ENCODE measurements at places on chromosomes 7 and 10.
A peak's percentile ranks its signal among the peaks of the same experiment; 100 is the strongest.

DNA sequence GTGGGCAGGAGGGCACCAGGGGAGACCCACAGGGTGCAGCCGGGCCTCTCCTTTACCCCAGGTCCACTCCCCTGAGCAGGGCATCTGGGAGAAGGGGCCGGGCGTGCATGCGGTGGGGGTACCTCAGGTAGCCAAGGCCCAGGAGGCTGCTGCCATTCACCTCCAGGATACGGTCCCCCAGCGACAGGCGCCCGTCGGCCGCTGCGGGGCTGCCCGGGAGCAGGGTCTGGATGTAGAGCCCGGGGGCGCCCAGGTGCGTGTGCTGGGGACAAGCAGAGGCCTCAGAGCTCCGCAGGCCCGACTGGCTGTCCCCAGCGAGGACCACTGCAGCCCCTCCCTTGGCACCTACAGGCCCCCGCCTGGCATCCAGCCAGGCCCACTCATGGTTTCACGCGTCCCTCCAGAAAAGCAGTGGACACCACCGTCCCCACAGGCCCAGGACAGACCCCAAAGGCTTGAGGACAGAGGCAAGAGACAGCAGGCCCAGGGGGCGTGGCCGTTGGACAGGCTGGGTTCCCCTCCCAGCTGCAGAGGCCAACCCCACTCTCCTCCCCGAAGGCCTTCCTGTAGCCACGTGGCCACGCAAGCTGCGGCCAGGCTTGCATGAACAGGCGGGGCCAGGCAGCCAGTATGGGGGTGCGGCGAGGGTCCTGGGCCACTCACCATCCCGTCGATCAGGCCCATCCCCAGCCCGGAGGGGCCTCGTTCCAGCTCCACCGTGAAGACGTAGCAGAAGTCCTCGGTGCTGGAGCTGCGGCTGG is 24.3 kb downstream of the AP5Z1 start:
- DNase-seq: no peak

DNA sequence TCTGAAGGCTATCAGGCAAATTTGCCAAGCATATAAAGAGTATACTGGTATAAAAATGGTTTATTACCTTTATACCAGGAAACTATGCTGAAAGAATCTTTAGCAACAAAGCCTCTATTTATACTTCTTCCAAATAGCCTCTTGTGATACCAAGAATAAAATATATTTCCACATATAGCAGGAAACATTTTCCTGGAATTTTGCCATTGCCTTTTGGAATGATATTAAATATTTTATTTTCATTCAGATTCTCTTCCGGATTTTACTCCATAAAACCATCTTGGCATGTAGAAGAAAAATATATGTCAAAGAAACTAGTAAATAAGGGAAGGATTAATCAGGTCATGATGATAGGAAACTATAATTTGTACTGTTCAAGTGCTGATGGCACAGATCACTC is 17.7 kb downstream of the SOSTDC1 start:
- DNase-seq: no peak

DNA sequence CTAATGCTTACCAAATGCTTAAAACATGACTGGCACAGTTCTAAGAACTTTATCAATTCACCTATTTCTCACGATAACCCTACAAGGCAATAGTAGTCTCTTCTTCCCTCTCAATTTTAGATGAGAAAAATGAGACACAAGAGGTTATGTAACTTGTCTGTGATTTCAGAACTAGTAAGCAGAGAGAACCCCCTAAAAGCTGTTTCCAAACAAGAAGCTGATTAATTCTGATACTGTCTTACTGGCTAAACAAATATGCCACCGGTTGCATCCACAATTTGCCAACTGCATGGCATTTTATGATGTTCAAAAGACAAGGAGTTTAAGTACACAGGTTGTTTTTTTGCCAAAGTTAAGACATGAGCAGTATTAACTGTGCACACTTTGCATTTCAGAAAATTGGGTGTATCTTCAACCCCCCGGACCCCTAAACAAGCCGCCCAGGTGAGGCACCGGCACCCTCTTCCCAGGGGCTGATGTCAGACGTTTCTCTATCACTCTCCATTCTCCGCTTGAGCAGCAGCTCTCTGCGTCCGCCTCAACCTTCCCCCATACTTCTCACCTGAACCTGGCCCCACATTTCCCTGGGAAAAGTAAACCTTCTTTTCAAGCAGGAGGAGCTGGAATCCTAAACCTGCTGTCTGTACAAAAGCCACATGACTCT is 21.7 kb downstream of the RSU1 start:
- no peak for DNase-seq

DNA sequence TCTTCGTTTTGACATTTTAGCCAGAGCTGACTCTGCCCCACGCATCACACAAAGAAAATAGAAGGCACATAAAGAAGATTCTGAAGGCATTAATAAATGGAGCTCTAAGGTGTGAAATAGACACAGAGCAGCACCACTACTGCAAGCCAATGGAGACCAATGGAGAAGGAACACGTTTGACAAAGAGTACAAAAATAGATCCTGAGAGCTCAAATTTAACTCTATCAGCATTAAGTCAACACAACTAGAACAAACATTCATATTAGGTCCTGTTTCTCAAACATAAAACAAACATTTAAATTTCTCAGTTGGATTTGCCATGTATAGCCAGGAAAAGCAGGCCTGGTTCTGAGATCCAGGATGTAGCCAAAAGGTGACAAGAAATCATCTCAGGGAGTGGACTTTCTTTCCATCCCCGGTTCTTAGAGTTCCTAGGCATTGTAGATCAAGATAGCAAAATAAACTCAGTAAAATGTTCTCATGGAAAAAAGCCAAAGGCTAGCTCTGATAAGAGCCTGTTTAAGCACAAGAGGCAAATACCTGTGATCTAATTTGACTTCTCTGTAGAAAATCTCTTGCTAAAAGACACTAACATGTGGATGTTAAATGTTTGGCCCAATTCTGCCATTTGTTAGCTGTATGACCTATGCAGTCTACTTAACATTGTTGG is 174.2 kb upstream of the VIPR2 start:
- DNase-seq: no peak

- peak; percentile 79 for DNase-seq
Measured at GRCh38 chr7:107995184-107996071, 7.5 kb downstream of the LAMB1 start.

GRCh38 chr10:11329062-11329673 is 282.3 kb downstream of the USP6NL start:
- no peak for DNase-seq

DNA sequence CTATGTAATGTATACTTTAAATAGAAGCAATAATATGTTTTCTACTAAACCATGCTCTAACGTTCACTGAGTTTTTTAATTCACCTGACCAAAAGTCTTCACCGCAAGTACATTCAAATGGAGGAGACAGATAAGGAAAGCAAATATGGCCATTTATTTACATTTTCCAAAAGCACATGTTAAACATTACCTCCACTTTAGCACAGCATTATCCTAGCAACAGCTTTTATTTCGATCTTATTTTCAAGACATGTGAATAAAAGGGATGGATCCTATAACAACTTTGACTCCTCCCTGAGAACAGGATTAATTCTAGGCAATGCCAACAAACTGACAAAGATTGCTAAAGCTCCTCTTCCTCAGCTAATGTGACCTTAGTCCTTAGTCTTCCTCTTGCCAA is 11.5 kb upstream of the GRM8 start:
- DNase-seq: no peak

- no peak for DNase-seq
Measured at GRCh38 chr7:7077945-7078344, 104.4 kb upstream of the C1GALT1 start.

DNA sequence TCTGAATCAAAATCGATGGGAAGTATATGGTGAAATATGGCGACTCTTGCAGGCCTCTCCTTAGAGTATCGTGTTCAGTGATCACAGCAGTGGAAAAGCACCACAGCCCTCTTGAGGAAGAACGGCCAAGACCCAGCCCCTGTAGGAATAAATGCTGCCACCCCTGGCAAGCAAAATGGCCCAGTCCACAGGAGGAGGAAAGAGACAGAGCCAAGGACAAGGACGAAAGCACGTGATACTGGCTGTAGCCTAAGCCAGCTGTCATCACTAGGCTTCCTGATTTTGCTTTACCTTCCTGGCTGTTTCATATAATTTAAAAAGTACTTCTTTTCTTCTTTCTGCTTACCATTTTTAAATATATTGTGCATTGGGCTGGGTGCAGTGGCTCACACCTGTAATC is 395.0 kb upstream of the SHH start:
- no peak for DNase-seq

DNA sequence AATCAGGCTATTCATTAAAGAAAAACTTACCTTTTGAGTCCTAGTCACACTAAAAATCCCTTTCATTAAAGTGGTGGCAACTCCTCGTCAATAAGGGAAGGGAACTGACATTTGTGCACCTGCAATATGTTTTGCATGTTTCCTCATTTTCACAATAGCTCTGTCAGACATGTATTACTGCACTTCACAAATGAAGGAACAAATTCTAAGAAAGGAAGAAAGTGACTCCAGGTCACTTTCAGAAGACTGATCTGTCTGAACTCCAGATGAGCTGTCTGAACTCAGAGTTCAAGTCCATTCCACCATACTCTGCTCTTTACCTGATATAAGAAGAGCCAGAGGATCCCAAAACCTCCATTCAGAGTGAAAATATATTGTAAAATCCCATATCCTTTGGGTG is 50.3 kb upstream of the GSAP start:
- no peak for DNase-seq
